ENCODE measurements at places on chromosomes 2 and 18.

GRCh38 chr2:137173463-137173862 lies 408.1 kb downstream of the THSD7B start:
- DNase-seq = no peak

DNA sequence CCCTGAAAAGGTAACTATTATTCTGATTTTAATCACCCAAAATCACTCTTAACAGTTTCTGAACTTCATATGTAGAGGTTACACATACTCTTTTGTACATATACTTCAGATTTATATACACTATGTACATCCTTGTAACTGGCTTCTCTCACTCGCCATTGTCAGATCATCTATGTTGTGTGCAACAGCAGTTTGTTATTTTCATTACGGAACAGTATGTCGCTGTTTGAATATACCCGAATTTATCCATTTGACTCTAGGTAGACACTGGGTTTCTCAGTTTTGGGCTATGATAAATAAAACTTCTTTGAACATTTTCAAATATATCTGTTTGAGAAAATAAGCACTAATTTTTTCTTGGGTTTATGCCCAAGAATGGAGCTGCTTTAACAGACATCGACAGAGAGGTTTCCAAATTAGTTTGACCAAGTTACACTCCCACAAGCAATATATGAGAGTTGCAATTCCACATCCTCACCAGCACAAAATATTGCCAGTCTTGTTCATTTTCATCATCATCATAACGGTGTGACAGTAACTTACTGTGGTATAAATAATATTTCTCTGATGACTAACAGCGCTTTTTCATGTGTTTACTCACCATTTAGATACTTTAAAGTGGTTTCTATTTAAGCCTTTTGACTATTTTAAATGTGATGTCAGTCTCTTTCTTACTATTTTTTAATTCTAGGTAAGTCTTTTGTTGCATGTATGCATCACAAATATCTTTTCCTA lies 80.9 kb downstream of the SMC6 start:
- no peak for DNase-seq

DNA sequence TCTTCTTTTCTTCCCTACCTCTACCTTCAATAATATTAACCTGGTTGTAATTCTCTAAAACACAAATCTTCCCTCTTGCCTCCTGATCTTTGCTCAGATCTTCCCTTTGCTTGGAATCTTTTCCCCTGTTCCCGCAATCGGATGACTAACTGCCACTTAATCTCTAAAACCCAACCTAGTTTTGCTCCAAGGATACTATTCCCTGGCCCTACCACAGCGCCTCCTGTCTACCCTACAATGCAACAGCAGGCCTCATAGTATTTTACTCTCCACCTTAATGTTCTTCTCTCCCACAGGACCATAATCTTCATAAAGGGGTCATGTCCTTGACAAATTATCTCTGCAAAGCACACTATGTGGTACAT lies 246.8 kb upstream of the TNP1 start:
- DNase-seq = no peak

DNA sequence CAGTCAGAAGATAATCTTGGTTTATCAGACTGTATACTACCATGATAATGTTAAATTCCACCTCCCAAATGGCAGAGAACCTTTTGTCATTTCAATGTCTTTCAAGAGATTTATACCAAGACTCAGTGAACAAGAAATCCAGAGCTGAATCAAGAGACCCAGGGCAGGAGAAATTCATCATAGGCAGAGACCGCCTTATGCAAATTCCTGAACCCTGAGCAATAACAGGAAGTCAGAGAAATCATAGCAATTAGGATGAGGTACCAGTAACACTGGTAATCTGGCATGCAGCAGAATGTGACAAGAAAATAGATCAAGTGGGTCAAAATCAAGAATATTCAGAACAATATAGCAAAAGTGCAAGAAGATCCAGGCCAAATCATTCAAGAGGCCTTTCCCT lies 412.4 kb upstream of the LRATD1 start:
- DNase-seq = no peak

- no peak for DNase-seq
Observed at GRCh38 chr2:130882111-130882690, 45.5 kb downstream of the ARHGEF4 start.

DNA sequence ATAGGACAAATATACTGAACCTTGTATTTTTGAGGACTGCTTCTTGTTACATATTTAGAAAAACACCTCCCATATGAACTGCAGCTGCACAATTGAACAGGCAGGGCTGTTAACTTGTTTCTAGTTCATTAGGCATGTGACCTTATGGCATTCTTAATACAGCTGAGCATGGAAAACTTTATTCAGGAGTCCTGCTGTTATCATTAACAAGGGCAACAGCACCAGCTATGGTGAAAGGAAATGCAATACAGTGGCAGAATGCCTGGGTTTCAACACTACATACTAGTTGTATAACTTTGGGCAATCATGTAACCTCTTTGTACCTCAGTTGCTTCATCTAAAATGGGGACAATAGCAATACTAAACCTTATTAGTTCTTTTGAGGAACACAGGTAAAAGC lies 71.8 kb downstream of the GDF7 start:
- DNase-seq = no peak

DNA sequence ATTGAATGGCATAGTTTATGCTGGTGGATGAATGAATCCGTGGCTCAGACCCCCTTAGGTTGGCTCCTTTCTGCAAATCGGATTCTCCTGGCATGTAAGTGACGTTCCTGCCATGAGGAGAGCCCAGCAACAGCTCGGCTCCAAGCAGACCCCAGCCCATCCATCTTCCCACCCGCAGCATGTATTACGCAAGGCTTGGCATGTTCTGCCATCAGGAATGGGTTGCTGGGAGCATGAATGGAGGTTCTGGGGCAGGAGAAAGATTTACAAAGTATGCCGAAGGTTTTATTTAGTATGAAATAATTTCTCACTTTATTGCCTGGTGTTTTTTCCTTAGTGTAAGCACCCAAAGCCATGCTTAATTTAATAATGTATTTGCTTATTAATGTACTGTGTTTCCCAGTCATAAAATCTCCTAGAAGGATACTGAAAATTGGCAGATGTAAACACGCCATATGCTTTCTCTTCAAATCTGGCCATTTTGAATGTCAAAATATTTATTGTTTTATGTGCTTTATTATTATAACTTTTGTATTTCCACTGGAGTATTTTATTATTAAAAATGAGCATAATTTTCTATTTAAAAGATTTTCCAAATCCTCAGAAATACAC lies 128.5 kb downstream of the ACKR3 start:
- DNase-seq = no peak

- DNase-seq = no peak
Observed at GRCh38 chr2:30480703-30481322, 33.8 kb downstream of the LCLAT1 start.

DNA sequence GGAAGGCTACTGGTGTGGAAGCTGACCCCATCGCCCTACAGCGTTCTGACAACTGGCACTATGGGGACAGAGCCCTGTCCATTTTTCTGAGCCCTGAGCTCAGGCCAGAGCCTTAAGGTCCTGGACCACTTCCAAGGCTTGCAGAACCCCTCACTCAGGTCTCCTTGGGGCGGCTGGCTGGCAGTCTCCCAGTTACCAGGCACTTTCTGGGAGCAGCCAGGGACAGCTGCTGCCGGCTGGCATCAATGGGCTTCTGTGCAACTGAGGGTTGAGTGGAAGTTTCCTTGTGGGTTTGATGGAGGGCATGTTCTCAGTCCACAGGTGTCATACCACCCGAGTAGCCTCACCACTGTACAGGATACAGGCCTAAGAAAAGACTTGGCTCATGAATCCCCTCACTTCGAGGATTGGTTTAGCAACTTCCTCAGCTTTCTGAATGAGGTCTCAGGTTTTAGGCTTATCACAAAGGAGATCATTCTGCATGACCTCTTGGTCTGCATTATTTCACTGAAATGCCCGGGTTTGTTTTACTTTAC lies 27.4 kb upstream of the WIPF1 start:
- no peak for DNase-seq

DNA sequence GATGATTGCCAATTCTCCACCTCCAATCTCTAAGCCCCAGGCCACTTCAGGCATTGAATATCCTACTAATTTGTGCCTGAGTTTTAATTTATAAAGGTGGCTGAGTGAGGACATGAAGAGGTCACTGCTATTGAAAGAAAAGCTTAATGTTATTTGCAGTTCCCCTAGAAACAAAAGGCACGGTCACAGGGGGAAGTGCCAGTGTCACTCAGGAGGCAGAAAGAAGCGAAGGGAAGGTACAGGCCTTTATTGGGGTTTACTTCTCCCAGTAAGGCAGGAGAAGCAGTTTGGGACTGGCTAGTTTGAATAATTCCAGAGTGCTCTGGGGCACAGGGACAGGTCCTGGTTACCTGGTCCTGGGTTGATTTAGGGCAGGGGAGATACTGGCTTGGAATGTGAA lies 1.7 kb upstream of the ABHD1 start:
- no peak for DNase-seq

- DNase-seq = no peak
Observed at GRCh38 chr2:13654416-13654815, 937.7 kb downstream of the TRIB2 start.

DNA sequence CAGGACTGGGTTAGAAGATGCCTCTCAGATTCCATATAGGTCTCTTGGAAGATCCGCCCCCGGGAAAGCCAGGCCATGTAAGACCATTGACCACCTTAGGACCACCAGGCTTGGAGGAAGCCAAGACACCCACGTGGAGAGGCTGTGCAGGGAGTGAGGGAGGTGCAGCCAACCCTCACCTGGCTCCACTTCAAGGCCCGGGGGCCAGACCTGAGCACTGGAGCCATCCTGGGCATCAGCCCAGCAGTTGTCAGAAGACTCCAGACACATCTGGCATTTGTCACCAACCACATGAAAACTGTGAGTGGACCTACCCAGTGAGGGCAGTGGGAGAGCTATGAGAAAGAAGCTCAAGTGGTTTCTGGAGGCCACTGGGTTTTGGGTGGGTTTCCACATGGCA lies 214.4 kb downstream of the MYT1L start:
- no peak for DNase-seq

GRCh38 chr2:181367411-181367810 lies 89.8 kb upstream of the ITGA4 start:
- no peak for DNase-seq

- DNase-seq = no peak
Observed at GRCh38 chr2:232264081-232264480, 114.5 kb upstream of the ALPP start.

DNA sequence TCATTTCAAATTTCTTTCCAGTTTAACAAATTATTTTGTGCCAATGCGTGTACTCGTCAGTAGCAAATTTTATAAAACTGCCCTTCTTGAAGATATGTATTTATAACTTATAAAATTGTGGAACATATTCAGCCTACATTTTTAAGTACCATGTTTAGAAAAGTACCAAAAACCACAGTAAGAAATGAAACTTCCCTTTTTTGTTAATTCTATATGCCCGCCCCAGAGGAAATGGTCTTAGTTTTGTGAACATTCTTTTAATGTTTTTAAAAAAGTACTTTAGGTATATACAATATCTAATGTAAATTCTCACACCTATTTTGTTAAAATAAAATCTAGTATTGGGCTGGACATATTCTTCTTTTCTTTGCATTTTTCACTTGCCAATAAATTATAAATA lies 1.2 kb downstream of the UGT1A9 start:
- DNase-seq = no peak

GRCh38 chr2:19580830-19581229 lies 222.4 kb upstream of the OSR1 start:
- no peak for DNase-seq

DNA sequence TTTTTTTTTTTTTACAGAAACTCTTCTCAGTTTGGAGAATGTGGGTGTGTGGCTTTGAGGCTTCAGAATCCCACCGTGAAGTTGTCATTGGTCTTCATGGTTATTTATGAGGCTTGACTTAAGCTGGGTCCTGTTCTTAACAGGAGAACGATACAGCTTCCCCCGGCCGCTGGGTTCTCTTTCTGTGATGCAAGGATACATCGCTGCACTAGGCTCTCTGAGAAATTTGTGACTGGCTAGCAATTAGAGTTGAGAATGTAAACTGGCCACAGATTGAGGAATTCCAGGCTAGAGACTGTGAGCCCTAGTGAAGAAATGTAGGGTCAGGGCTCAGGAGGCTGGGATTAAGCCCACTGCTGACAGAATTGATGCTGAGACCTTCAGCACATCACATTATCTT lies 29.8 kb downstream of the MGAT5 start:
- DNase-seq = no peak

DNA sequence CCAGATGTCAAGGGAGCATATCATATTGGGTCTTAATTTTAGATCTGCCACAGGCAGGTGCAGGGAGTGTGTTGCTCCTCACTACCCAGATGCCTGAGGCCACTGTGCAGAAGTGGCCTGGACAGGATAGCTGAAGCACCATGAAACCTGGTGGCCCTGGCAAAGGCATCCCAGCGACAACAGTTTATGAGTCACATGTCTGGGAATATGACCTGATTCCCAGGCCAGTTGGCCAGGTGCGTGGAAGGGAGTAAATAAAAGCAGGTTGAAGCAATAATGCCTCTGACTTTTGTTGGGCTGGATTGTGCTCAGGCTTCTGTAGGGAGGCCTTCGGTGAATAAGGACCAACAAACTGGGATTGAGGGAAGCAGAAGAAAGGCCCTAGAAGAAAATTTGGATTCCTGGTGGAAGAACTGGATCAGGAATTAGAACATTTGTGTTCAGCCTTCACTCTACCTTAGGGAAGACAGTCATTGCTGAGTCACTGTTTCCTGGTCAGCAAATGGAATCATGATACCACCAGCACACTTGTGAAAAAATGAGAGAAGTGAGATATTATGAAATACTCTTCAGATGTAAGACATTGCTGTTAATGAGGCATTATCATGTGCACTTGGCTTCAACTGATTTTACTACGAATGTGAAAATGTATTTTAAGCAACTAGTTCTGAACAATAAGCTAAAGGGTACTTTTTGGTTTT lies 78.4 kb upstream of the ZNF516 start:
- DNase-seq = no peak

- DNase-seq = no peak
Observed at GRCh38 chr2:31235504-31235902, 1.6 kb downstream of the EHD3 start.

GRCh38 chr2:227194219-227194618 lies 29.8 kb downstream of the COL4A3 start:
- DNase-seq = no peak

DNA sequence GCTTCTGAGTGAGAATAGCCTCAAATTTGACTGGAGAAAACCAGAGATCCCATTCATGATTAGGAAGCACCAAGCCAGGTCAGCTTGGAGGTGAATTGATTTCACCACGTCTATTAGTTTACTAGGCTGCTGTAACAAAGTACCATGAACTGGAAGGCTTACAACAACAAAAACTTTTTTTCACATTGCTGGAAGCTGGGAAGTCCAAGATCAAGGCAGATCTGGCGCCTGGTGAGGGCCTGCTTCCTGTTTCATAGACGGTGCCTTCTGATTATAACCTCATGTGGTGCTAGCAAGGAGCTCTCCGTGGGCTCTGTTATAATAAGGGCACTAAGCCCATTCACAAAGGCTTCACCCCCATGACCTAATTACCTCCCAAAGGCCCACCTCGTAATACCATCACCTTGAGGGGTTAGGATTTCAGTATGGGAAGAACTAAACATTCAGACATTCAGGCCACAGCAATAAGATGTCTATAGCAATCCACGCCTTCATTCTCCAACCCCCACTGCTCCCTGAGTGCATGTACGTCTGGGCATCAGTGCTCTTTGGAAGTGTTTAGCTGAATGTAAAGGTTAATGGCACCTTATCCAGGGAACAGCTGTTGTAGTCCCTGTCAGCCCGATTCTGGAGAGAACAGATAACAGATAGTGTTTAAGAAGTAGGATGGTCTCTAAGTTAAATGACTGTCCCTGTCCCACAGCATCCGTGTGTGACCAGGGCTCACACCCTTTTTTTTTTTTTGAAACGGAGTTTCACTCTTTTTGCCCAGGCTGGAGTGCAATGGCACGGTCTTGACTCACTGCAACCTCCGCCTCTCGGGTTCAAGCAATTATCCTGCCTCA lies 89.2 kb downstream of the SOCS6 start:
- DNase-seq = no peak

All from activated CD4-positive, alpha-beta T cell treated with anti-CD3 and anti-CD28 coated beads for 1 hour (primary cell).